Stimulated activated CD8-positive, alpha-beta memory T cell treated with anti-CD3 and anti-CD28 coated beads, Interleukin-2, amount 100 ng/mL, for 1 hour (primary cell): ENCODE measurements at places on chromosomes 4 and X.

GRCh38 chr4:7661846-7662506, 227.2 kb upstream of the PSAPL1 start:
- DNase-seq, result no peak

DNA sequence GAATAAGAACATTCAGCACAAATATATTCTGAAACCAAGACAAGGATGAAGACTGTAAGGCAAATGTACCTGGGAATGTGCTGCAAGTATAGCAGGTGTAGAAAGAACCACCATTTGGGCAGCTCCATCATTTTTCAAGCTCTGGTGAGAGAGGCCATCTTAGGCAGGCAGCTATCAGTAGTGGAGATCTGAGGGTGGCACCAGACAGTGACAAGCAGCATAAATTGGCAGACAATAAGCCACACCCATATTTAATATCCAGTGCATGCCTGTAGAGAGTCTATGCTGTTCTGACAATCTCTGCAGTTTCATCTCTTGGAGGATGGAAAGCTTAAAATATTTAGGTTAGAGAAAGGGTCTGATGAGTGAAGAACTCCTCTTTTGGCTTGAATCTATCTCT, 22.5 kb downstream of the CCNG2 start:
- DNase-seq, result no peak

- no peak for DNase-seq
Measured at GRCh38 chr4:159111416-159111815, 8.5 kb downstream of the RAPGEF2 start.

- DNase-seq, result no peak
Measured at GRCh38 chr4:1775731-1776500, 17.2 kb upstream of the FGFR3 start.

DNA sequence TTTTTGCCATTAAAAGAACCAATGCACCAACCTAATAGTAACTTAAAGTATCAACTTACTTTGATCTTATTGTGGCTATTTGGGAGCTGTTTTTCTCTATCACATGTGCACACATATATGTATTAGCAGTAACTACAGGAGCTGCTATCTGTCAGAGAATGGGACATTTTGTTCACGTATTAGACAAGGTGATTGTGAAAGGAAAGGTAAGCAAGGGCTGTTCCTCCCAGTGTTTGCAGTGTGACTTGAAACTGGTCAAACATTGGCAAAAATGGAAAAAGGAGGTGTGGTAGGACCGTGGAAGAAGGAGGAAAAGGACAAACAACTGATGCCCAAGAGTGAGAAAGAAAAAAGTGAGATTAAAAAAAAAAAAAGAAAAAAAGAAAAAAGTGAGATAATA, 43.1 kb upstream of the KLHL2 start:
- no peak for DNase-seq

- DNase-seq, result no peak
Measured at GRCh38 chr4:80086296-80086695, 13.3 kb upstream of the ANTXR2 start.

DNA sequence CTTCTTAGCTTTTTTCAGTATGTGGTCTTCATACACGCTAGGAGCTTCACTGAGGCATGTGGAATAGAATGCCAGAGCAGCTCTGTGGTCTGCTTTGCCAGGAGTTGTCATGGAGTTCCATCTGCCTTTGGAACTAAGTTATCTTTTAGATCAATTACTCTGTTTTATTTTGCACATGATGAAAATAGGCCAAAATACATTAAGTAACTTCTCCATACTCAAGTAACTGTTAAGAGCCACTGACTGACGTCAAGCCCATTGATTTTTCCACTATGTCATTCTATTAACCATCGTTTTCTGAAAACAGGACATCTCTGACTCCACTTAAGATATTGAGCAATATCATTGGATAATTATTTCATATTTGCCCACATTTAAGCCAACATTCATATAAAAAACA, 415.1 kb upstream of the MAD2L1 start:
- DNase-seq, result no peak

DNA sequence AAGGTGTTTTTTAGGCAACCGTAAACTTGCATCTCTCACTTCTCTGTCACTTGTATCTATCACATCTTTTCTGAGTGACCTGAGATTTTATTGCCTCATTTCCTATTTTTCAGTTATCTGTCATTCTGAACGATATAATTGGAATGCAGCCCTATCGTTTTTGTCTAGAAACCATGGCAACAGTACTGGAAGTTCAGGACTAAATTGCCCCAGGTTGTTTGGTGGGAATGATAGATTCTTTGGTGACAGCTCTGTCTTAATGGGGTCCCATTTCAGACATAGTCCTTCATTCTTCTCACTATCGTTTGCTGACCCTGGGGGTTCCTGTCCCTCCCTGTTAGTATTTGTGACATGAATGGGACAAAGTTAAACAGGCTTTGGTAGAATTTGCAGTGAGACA, 267.7 kb upstream of the GALNT7 start:
- no peak for DNase-seq

GRCh38 chrX:111098874-111099273, 2.9 kb downstream of the PAK3 start:
- DNase-seq, result no peak

DNA sequence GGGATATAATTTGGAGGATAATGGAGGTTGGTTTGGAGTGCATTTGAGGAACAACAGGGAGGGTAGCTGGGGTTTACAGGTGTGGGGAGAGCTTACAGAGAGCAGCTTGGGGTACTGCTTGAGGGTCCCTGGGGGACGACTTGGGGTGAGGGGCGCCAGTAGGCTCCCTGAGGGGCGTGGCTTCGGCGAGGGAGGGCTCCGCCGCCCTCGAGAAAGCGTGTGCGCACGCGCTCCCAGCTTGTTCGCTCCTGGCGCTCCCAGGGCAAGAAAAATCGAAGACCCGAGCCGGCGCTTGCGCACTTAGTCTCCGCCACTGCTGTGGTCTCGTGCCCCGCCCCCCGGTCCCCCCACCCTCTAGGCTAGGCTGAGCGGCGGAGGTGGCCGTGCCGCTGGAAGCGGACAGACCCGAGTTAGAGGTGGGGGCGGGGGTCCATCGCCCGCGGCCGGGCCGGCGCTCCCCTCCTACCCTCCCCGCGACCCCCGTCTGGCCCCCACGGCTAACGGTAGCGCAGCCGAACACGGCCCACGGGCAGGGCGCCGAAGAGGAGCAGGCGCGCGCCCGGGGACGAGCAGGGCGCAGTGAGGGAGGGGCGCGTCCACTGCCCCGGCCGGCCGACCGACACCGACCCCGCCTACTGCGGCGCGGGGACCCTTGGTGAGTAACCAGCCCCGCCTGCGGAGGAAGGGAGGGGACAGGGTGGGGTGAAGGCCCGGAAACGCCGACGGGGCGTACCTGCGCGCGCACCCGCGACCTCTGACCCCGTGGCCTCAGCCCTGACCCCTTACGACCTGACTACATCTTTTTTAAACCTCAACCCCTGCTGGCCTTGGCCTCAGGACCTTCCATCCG, 5.4 kb upstream of the CCDC120 start:
- peak; percentile 36 for DNase-seq

DNA sequence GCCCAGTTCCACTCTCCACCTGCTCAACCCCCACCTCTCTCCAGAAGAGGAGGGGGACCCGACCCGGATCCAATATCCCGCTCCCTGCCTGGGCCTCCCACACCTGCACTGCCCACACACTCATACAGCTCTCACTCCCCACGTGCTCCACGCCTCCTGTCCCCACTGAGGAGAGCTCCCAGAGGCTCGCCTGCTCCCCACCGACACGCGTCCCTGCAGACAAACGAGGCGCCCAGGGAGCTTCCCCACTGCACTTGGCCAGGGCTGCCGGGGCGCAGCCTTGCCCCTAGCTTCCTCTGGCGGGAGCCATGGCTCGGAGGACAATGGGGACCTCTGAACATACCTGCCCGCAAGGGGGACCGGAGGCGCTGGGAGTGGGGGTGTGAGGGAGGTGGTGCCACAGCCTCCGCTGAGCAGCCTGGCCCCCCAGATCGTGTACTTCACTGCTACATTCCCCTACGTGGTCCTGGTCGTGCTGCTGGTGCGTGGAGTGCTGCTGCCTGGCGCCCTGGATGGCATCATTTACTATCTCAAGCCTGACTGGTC, 5.0 kb downstream of the SLC6A8 start:
- DNase-seq, result no peak

- DNase-seq, result no peak
Measured at GRCh38 chr4:53644607-53645006, 53.3 kb upstream of the LNX1 start.

- no peak for DNase-seq
Measured at GRCh38 chrX:154419189-154419588, 7.8 kb downstream of the TAFAZZIN start.

GRCh38 chr4:138815811-138816210, 199.8 kb upstream of the NOCT start:
- DNase-seq, result no peak

DNA sequence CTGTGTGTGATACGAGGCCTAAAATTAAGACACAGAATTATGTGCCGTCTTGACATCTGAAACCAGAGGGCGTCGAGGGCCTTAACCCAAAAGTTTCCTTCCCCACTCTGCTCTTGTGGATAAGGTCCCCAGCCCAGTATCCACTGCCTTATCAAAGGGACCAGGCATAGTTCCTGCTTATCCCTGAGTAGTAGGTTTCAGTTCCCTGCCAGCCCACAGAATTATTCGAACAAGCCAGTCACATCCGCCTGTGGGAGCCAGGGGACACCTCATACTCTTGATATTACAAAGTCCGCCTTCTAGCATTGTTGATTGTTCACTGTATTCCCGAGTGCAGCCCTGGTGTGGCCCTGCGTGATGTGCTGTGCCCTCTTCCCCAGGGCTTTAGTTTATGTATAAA, 5.4 kb upstream of the MMRN1 start:
- no peak for DNase-seq
